ENCODE measurements at places on chromosomes 2 and 18. TPM values are rescaled to one million over a fixed set of nuclear protein-coding genes. Genes with fewer than 3 reads are reported as not detected.

SH2D6 gene
- not detected for total RNA-seq

KIF1A gene
- not detected for total RNA-seq

FRZB gene
- 0.14 TPM for total RNA-seq

TAF4B gene
- 1.6 TPM for total RNA-seq

GALNT13 gene
- total RNA-seq = under 0.01 TPM

SERPINB7 gene
- total RNA-seq = 33.6 TPM

EMX1 gene
- total RNA-seq = not detected

CD226 gene
- total RNA-seq = 1.1 TPM

MAB21L4 gene
- not detected for total RNA-seq

SLC4A3 gene
- 2.6 TPM for total RNA-seq

MRO gene
- total RNA-seq = not detected

Data from placental pericyte (primary cell).